Activated naive CD4-positive, alpha-beta T cell (primary cell): ENCODE measurements at places on chromosomes 5 and 9.

- DNase-seq = no peak
Observed at GRCh38 chr5:13987843-13988464, 43.5 kb upstream of the DNAH5 start.

DNA sequence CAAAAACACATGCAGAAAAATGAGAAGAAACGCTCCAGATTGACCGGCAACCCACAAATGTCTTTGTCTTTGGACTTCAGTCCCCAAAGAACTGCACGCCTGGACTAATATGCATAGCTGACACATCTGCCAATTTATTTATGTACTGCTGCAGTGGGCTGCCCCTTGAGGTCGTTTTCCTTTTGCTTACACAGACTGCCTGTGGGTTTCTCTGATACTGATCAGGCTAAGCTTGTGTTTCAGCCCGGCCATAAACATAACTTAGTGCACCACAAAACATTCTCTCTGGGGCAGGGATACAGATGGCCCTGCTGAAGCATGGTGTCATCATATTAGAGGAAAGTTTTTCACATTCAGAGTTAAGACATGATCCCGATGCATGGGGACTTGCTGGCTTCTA lies 75.4 kb downstream of the NUDT12 start:
- DNase-seq = no peak

GRCh38 chr5:35364350-35364749 lies 134.1 kb upstream of the PRLR start:
- DNase-seq = no peak

GRCh38 chr5:123943151-123943550 lies 431.2 kb downstream of the CSNK1G3 start:
- DNase-seq = no peak

GRCh38 chr9:2962471-2963172 lies 118.7 kb upstream of the PUM3 start:
- no peak for DNase-seq

- DNase-seq = no peak
Observed at GRCh38 chr9:115328677-115329076, 210.7 kb upstream of the TNC start.

DNA sequence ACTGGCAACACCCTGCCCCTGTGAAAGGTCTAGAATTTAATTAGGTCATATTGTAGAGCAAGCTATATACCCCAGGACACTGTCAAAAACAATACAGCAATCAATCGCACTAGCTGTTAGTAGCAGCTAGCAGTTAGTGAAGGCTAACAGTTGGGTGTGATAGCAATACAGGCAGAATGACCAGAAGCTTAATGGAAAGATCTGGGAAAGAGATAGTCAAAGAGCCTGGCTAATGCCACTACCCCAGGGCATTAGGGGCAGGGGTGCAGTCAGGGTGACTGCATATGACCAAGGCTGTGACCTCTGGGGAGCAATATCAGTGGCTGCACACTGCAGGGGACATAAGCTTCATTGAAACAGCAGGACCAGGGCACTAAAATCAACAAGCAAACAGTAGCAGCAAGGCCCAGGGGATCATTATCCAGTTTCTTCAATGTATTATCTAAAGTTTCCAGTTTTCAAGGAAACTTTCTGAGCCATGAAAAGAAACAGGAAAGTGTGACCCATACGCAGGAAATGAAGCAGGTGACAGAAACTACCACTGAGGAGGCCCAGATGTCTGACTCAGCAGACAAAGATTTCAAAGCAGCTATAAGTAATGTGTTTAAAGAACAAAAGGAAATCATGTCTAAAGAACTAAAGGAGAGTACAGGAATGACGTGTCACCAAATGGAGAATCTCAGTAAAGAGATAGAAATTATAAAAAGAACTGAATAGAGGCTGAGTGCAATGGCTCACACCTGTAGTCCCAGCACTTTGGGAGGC lies 82.4 kb downstream of the ZNF354C start:
- no peak for DNase-seq

DNA sequence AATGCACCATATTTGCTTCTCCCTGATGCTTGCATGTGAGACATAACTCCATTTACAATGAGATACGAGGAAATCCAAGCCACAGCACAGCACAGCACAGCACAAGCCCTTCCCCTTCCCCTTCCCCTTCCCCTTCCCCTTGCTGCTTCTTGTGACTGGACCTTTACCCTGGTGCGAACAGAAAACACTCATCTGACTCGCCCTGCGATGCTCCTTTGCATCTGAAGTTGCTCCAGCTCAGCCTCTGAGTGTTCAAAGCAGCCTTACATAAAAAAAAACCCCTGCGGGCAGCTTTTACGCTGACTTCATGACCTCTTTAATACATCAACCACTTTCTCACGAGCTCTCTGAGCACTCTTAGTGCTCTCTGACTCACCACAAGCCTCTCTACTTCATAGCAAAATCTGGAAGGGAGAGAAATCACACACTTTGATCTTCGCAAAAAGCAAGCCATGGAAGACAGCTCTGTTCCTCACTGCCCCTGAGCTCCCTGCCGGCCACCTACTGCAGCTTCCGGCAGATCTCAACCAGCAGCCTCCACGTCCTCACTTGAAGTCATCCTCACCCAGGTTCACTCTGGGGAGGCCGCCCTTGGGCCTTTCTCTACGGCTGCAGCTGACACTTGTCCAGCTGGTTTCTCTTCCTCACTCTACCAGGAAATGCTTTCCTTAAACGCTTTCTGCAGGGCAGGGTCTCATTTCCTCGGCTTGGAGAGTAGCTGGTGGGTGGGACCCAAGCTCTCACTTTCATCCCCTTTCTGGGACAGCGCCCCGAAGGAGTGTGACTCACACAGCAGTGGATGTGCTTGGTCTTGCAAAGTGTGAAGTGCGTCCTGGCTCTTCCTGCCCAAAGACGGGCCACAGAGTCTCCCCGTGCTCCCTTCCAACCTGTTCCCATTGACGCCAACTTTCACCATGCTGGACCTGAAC lies 5.3 kb downstream of the SLC34A1 start:
- no peak for DNase-seq

DNA sequence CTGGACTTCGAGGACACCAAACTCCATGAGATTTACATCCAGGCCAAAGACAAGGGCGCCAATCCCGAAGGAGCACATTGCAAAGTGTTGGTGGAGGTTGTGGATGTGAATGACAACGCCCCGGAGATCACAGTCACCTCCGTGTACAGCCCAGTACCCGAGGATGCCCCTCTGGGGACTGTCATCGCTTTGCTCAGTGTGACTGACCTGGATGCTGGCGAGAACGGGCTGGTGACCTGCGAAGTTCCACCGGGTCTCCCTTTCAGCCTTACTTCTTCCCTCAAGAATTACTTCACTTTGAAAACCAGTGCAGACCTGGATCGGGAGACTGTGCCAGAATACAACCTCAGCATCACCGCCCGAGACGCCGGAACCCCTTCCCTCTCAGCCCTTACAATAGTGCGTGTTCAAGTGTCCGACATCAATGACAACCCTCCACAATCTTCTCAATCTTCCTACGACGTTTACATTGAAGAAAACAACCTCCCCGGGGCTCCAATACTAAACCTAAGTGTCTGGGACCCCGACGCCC lies 1.3 kb downstream of the PCDHGC3 start:
- DNase-seq = no peak

DNA sequence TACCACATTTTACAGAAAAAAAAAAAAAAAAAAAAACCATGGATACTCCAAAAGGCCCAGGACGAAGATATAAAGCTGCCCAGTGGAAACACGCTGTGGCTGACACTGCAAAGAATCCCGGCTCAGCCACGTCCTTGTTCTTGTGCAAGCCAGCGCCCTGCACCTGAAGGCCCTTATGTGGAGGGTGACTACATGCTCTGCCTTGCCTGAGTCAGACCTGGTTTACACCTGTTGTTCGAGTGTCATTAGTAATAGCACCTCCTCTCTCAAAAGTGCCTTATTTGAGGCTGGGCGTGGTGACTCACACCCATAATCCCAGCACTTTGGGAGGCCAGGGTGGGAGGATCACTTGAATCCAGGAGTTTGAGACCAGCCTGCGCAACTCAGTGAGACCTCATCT lies 54.3 kb upstream of the ZSWIM6 start:
- no peak for DNase-seq

GRCh38 chr5:121053055-121053985 lies 589.2 kb downstream of the PRR16 start:
- no peak for DNase-seq

DNA sequence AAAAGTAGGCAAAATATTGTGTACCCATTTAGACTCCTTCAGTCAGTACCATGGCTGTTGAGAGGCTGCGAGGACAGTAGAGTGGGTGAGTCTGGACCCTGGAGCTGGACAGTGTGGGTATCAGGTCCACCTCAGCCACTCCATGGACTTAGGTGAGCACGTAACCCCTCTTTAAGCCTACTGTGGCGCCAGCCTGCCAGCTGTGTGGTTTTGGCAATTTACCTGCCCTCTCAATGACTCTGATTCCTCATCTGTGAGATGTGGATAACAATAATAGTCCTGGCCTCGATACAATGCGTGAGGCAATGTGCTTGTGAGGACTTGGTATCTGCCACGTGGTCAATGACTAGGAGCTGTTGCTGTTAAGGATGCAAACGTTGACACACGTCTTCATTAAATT lies 17.9 kb downstream of the SLC1A3 start:
- DNase-seq = no peak

GRCh38 chr9:114456929-114457328 lies 48.3 kb downstream of the WHRN start:
- DNase-seq = no peak

DNA sequence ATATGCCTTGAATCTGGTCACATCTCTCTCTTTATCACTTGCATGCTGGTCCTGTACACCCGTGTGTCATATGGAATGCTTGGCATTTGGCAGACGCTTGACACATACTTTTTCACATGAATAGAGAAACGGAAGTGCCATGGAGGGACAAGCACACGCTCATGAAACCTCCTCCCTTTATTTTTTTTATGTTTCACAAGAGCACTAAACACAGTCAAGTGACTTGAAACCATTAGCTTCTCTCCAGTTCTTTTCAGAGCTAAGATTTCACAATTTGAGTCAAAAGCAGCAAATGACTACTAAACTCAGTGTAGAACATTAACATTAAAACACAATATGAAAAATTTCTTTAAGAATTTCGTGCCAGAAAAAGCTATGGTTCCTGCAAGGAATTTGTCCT lies 151.1 kb downstream of the DOCK2 start:
- DNase-seq = no peak

- no peak for DNase-seq
Observed at GRCh38 chr5:5066276-5067186, 73.6 kb upstream of the ADAMTS16 start.

DNA sequence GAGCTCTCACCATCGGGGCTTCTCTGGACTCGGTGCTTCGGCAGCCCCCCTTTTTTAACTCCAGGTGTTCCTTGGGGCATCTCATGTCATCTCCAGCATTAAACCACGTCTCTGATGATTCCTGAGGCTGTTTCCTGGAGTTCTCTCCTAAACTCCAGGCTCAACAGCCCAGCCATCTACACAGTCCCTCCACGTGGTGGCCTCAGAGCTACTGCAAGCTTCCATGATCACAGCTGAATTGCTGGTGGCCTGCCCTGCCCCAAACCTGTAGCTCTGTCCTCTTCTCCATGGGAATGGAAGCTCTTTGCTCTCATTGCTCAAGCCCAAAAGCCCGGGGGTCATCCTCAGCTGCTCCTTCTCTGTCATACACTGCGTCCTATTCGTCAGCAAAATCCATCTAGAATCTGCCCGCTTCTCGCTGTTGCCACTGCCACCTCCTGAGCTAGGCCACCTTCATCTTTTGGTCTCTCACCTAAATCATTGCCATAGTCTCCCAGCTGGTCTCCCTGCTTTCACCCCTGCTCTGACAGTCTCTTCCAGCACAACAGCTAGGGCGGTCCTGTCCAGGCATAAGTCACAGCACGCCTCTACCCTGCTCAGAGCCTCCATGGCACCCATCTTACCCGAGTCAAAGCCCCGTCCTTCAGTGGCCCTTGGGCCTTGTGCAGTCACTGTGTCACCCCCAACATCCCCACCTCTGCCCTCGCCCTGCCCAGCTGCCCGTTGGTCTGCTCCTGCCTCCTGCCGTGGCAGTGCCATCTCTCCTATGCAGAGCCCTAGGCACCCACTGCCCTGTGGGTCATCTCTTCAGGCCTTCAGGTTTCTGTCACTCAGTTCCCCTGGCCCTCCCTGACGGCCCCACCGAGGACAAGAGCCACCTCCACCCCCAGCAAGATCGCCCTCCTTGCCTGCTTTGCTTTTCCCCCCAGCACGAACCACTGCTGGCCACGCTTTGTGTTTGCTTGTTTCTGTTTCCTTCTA lies 6.4 kb downstream of the B4GALT7 start:
- DNase-seq = no peak

GRCh38 chr9:1721196-1721595 lies 294.0 kb upstream of the SMARCA2 start:
- no peak for DNase-seq

- no peak for DNase-seq
Observed at GRCh38 chr9:82805027-82805426, 257.9 kb downstream of the RASEF start.

GRCh38 chr5:130337179-130337888 lies 433.1 kb downstream of the CHSY3 start:
- DNase-seq = no peak

DNA sequence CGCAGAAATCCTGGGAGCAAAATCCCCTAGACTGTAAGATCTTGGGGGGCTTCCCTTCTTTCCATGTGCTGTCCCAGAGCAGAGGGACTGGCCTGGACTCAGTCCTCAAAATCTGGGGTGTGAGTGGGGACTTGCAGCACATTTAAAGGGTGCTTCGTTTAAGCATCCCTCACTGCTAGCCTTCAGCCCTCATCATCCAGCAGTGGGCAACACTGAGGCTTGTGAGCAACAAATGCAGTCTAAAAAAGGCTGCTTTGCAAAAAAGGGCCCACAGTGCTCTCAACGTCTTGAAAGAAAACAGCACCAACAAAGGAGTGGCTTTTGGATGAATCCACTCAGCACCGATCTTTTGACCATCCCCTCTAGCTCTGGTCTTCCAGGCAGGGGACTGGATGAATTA lies 128.3 kb upstream of the TBC1D2 start:
- DNase-seq = no peak

GRCh38 chr5:81829242-81829641 lies 78.3 kb upstream of the SSBP2 start:
- no peak for DNase-seq

GRCh38 chr5:168843277-168844015 lies 264.3 kb upstream of the PANK3 start:
- DNase-seq = no peak

DNA sequence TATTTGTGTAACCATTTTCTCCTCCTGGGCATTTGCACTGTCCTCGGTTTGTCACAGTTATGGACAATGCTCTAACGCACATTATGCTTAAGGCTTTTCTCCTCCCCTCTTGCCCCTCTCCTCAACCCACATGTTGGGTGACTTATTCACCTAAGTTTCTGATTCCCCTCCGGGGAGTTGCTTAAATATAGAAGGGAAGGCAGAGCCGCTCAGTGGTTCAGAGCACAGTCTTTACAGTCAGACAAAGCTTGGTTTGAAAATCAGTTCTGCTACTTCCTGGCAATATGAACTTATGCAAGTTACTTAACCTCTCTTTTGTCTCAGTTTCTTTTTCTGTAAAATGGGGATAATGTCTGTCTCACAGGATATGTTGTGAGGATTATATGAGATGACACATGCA lies 41.2 kb upstream of the SPRY4 start:
- DNase-seq = no peak

GRCh38 chr5:178496642-178497041 lies 93.6 kb downstream of the COL23A1 start:
- no peak for DNase-seq

- no peak for DNase-seq
Observed at GRCh38 chr5:485946-486491, 38.2 kb downstream of the SLC9A3 start.
